ENCODE measurements at places on chromosomes 12 and 14.

DNA sequence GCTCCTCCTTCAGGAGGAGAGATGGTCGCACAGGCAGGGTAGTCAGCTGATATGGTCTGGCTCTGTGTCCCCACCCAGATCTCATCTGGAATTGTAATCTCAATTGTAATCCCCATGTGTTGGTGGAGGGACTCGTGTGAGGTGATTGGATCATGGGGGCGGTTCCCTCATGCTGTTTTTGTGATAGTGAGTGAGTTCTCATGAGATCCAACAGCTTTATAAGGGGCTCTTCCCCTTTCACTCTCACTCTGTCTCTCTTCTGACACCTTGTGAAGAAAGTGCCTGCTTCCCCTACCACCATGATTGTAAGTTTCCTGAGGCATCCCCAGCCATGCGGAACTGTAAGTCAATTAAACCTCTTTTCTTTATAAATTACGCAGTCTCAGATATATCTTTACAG lies 218.9 kb upstream of the TMTC1 start:
- no peak for DNase-seq

- no peak for DNase-seq
These were observed 3.8 kb downstream of the RILPL1 start for GRCh38 chr12:123529686-123530085.

DNA sequence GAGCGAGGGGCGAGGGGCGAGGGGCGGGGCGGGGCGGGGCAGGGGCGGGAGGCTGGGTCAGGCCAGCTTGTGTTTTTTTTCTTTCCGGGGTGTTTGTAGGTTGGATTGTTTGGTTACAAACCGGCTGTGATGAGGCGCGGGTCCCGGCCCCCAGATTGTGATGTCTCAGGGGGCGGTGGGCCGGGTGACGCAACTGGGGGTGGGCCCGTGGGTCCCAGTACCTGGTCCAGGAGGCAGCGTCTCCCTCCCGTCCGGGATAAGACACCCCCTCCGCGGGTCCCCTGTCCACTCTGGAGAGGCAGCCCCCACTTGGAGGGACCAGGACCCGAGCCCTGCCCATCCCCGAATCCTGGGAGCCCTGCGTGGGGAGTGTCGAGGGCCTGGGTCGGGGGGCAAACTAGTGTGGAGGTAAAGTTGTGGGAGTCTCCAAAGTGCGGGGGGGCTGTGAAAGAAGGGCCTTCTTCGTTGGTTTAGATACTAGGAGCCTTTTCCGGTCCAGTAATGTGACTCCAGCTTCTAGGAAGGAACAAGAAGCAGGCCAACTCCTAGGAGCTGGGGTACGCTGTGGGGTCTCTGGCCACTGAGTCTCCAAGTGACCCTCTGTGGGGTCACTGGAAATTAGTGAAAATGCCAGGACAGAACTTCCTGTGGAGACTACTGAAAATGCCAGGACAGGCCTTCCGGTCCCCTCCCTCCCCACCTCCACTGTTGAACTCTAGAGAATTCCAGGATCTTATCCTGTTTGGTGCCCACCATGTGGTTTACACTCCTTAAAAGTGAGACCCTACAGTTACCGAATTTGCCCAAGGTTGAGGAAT lies 579 bp upstream of the CLMN start:
- DNase-seq = no peak

DNA sequence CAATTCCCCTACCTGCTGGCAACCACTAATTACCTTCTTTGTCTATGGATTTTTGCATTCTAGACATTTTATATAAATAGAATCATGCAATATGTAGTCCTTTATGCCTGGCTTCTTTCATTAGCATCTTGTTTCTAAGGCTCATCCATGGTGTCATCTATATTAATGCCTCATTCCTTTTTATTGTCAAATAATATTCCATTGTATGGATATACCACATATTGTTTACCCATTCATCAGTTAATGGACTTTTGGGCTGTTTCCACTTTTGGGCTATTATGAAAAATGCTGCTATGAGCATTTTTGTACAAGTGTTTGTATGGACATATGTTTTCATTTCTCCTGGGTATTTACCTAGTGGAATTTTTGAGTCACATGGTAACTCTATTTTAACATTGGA lies 18.0 kb downstream of the CYP46A1 start:
- no peak for DNase-seq

GRCh38 chr12:72256725-72257124 lies 15.4 kb upstream of the TRHDE start:
- DNase-seq = no peak

DNA sequence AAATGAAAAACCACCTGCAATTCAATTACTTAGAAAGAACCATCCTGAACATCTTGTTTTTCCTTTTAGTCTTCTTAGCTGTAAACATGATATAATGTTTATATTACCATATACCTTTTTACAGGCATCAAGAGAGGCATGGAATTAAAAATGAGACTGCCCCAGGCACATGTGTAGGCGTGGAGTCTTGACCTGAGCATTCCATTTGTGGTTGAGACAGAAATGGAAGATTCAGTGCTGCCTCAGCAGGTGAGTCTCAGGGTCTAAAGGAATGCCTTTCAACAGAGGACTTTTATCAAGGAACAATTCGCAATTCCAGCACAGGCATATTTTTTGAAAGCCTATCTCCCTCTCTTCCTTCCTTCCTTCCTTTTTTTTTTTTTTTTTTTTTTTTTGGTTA lies 8.0 kb upstream of the NANOGNB start:
- no peak for DNase-seq

DNA sequence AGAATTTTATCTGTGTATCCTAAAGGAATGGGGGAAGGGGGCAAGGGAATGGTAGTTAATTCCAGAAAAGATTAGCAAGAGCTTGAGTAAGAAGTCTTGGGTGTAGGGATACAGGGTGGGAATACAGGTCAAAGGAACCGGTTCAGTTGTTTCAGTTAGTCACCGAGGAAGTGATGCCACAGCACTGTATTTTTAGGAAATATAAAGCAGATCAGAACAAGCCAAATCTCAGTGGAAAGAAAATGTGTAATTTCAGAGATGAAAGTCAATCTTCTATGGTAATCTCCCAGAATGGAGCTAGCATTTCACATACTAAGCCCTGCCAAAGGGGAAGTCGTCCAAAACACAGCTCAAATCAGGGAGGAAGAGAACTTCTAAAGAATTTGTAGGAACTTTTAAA lies 4.7 kb upstream of the TUBA1C start:
- no peak for DNase-seq

GRCh38 chr14:76924371-76925096 lies 98.3 kb downstream of the LRRC74A start:
- peak; percentile 99 for DNase-seq

DNA sequence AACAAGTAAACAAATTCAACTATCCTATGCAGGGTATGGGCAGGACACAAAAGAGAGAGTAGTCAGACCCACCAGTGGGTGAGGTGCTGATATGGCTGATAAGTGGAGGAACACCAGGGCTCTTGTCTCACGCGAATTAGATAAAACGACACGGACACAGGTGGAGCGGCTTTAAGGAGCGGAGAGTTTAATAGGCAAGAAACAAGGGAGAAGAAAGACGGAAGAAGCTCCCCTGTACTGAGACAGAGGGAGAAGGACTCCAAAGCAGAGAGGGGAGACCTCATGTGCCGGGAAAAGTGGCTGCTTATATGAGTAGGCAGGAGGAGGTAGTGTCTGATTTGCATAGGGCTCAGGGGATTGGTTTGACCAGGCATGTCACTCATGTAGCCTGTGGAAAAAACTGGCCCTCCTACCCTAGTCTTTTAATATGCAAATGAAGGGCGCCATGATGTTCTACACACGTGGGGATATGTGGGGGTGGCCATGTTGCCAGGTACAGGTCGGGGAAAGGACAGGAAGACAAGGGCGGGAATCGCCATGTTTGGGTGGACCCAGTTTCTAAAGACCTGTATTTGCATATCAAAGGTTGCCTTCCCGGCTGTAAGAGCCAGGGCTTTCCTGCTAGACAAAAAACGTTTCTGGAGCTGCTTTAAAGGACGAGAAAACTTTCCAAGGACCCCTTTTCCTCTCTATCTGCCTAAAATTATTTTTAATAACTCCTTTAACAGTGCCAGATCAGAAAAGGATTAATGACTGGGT lies 28.8 kb downstream of the RPGRIP1 start:
- DNase-seq = no peak

DNA sequence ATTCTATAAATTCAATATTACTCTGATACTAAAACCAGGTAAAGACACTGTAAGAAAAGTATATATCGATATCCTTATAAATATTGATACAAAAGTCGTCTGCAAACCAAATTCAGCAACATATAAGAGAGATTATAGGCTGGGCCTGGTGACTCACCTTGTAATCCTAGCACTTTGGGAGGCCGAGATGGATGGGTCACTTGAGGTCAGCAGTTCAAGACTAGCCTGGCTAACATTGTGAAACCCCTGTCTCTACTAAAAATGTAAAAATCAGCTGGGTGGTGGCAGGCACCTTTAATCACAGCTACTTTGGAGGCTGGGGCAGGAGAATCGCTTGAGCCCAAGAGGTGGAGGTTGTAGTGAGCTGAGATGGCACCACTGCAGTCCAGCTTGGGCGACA lies 13.5 kb upstream of the TUBA1C start:
- no peak for DNase-seq

GRCh38 chr12:121159467-121160307 lies 27.0 kb downstream of the P2RX7 start:
- no peak for DNase-seq

- DNase-seq = no peak
These were observed 80.3 kb upstream of the SRRM4 start for GRCh38 chr12:118900993-118901392.

DNA sequence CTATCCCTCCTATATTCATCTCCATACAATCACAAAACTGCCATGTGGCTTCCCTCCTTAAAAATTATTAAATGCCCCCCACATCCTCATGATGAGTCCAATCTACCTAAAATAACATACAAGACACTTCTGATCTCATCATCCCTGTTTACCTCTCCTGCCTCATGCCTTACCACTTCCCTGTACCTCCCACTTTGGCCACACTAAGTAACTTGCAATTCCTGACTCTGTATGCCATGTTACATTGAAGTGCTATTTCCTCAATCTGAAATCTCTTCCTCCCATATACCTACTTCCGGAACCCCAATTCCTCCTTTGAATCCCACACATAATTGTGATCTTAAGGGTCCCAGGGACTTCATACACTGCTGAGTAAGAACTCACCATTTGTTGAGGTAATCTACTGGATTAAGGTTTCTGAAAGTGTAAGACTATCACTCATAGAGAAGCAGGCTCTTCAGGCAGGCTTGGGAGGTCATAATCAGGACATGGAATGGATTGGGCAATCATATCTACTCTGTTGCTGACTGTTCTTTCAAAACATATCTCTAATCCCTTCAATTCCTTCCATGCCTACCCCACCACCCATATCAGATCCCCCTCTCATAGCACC lies 117.6 kb upstream of the PLEKHG7 start:
- DNase-seq = no peak

- no peak for DNase-seq
These were observed 477.0 kb downstream of the SOX5 start for GRCh38 chr12:23472329-23472971.

- no peak for DNase-seq
These were observed 745 bp downstream of the CDCA4 start for GRCh38 chr14:105019861-105020814.

- DNase-seq = no peak
These were observed 1.1 kb downstream of the KLHL28 start for GRCh38 chr14:44960646-44961045.

GRCh38 chr12:29673346-29673745 lies 110.4 kb downstream of the TMTC1 start:
- no peak for DNase-seq

- no peak for DNase-seq
These were observed 186.9 kb downstream of the EMP1 start for GRCh38 chr12:13383379-13383778.

DNA sequence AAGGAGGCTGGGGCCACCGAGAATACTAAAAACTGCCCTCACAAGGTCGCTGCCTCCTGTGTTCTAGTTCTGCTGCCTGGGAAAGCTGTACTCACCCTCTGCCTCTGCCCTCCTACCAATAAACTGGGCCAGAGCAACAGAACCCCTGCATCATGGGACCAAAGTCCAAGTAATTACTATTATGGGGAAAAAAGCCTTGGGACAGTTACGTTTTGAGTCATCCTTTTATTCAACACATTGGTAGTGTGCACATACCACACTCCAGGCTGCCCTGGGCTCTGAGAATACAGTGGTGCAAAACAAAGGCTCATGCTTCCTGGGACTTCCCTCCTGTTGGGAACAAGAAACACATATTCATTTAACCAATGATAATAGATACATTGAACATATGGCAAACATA lies 49.0 kb downstream of the CACNA1C start:
- no peak for DNase-seq

DNA sequence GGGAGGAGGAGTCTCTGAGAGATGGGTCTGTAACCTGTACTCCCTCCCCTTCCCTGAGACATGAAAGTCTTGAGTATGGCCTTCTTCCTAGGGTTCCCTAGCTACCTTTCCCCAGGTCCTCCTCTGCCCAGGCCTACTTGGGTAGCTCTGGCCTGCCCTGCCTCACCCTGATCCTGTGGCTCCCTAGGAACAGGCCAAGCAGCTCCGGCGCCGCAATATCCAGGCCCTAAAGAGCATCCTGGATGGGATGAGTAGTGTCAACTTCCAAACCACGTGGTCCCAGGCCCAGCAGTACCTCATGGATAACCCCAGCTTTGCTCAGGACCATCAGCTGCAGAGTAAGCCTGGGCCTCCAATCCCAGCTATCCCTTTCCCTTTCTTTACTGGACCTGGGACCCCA lies 12.3 kb downstream of the PRPF40B start:
- no peak for DNase-seq

All from NCI-H1105 (cell line).